ENCODE measurements at places on chromosomes 12 and 14. TPM values are rescaled to one million over a fixed set of nuclear protein-coding genes. Genes with fewer than 3 reads are reported as not detected.

Gene RBP5
- polyA plus RNA-seq = 6.4 TPM

DNA sequence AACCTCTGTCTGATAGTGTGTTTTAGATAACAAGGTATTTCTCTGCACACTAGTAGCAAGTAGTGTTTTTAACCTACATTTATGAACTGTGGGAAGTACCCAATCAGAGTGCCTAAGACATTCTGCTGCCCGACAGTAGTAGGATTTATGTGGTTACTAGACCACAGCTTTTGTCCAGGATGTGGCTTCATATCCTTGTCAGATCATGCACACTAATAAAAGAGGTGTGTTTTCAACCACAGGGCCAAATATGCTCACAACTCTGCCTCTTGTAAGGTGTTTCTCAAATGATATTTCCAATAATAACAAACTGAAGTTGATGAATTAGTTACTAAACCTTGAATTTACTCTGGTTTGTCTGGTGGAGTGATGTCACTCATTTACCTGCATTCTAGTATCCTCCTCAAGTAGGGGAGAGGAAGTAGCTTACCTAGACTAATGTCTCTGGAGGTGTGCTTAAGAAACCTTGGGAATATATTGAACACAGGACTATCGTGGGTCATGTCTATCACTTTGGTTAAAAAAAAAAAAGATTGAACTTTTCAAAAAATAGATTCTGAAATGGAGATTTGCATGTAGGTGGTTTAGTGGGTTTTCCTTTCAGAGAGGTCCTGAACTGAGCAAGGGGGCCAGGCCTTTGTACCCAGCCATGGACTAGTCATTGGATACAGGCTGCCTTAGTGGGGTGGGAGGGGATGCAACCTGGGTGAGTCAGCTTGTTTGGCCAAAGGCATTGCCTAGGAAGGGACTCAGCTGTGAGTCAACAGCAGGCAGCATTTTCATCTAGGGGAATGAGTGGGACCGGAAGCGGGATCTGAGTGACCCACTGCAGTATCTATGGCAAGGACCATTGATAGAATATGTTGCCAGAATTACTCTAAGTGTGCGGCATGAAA lies 14.1 kb downstream of the FBXW8 start:
- DNase-seq = no peak
- no peak overlapping the region for H3K4me3 ChIP-seq
- no peak overlapping the region for H3K27ac ChIP-seq
- peaks cover 3% of the 10 kb centered on the region for H3K4me1 ChIP-seq
- no peaks in the 10 kb centered on the region for H3K27me3 ChIP-seq
- H3K36me3 ChIP-seq = no peaks in the 10 kb centered on the region

Gene ATP5MC2
- polyA plus RNA-seq = 485 TPM

Gene KLRB1
- polyA plus RNA-seq = 0.58 TPM

Gene IFNG-AS1
- polyA plus RNA-seq = not detected

Gene C1QL4
- polyA plus RNA-seq = not detected

- H3K36me3 ChIP-seq = no peaks in the 10 kb centered on the region
- H3K4me1 ChIP-seq = no peaks in the 10 kb centered on the region
- no peak overlapping the region for H3K4me3 ChIP-seq
- H3K27ac ChIP-seq = no peak overlapping the region
Measured at GRCh38 chr14:30020687-30021086, 93.0 kb upstream of the PRKD1 start.

- H3K4me3 ChIP-seq = no peak overlapping the region
- no peaks in the 10 kb centered on the region for H3K4me1 ChIP-seq
- no peak overlapping the region for H3K27ac ChIP-seq
- H3K36me3 ChIP-seq = no peaks in the 10 kb centered on the region
- no peak for DNase-seq
Measured at GRCh38 chr12:83985084-83985483, 927.5 kb downstream of the SLC6A15 start.

Gene RNASE7
- polyA plus RNA-seq = not detected

DNA sequence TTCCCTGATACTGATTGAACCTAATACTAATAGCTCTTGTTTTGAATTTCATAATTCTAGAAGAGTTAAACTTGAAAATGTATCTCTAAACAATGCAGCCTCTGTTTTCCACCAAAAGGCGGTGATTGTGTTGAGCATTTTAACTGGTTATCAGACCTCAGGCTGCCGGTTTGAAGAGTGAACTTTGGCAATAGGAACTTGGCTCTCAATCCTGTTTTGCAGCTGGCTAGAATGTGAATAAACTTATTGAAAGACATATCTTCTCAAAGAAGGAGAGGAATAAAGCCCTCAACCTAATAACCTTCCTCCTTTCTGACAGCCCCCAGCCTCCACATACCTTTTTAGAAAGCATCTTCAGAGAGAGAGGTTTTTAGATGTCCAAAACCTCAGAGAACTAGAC lies 105.4 kb downstream of the SRGAP1 start:
- peaks cover 3% of the 10 kb centered on the region for H3K4me1 ChIP-seq
- H3K27ac ChIP-seq = no peak overlapping the region
- no peaks in the 10 kb centered on the region for H3K36me3 ChIP-seq
- DNase-seq = no peak

- no peak overlapping the region for H3K27ac ChIP-seq
- H3K4me3 ChIP-seq = no peak overlapping the region
- no peaks in the 10 kb centered on the region for H3K36me3 ChIP-seq
- H3K4me1 ChIP-seq = peaks cover 13% of the 10 kb centered on the region
- DNase-seq = no peak
Measured at GRCh38 chr12:19576506-19577280, 137.4 kb downstream of the AEBP2 start.

Gene BCL11B
- polyA plus RNA-seq = 0.33 TPM

DNA sequence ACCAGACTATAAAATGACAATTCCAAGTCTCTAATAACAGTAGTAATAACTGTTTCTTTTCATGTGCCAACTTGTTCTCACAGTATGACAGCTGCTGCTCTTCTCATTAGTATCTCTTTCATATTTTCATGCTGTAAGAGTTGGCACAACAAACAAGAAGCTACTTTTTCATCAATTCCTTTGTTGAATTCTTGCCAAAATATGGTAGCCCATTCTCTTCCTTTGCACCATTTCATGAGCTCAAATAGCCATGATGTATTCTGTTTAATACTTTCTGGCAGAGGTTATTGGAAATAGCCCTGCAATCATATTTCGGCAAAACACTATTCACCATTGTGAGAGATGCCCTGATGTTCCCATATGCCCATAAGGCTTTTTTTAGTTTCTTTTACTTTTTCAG lies 1100.7 kb downstream of the TRHDE start:
- no peak overlapping the region for H3K4me3 ChIP-seq
- H3K4me1 ChIP-seq = no peaks in the 10 kb centered on the region
- H3K27me3 ChIP-seq = no peaks in the 10 kb centered on the region
- no peak for DNase-seq

Gene ACSM4
- polyA plus RNA-seq = not detected

Gene EGLN3
- polyA plus RNA-seq = 4.3 TPM

Gene GPRC5D
- 0.22 TPM for polyA plus RNA-seq

DNA sequence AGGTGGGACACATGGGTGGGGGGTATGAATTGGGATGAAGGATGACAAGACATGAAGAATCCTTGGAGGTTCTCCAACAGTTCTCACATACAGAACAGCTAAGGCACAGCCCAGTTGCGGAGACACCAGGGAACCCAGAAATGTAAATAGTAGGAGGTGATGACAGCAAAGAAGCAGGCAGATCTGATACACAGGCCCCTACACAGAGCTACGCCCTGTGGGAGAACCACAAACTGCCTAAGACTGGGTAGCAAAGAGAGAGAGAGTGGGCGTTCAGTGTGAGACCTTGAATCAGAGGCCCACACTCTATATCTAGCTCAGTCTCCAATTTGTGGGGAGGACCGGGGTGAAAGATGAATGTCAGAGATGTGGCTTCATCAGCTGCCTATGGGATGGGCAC lies 9.5 kb upstream of the NUMB start:
- H3K4me1 ChIP-seq = peaks cover 3% of the 10 kb centered on the region
- no peaks in the 10 kb centered on the region for H3K27me3 ChIP-seq
- no peak overlapping the region for H3K27ac ChIP-seq
- H3K4me3 ChIP-seq = no peak overlapping the region

- H3K4me1 ChIP-seq = peaks cover 8% of the 10 kb centered on the region
- H3K4me3 ChIP-seq = no peak overlapping the region
- H3K27ac ChIP-seq = no peak overlapping the region
- no peak for DNase-seq
- no peaks in the 10 kb centered on the region for H3K27me3 ChIP-seq
- no peaks in the 10 kb centered on the region for H3K36me3 ChIP-seq
Measured at GRCh38 chr14:90536511-90537191, 139.8 kb downstream of the CALM1 start.

DNA sequence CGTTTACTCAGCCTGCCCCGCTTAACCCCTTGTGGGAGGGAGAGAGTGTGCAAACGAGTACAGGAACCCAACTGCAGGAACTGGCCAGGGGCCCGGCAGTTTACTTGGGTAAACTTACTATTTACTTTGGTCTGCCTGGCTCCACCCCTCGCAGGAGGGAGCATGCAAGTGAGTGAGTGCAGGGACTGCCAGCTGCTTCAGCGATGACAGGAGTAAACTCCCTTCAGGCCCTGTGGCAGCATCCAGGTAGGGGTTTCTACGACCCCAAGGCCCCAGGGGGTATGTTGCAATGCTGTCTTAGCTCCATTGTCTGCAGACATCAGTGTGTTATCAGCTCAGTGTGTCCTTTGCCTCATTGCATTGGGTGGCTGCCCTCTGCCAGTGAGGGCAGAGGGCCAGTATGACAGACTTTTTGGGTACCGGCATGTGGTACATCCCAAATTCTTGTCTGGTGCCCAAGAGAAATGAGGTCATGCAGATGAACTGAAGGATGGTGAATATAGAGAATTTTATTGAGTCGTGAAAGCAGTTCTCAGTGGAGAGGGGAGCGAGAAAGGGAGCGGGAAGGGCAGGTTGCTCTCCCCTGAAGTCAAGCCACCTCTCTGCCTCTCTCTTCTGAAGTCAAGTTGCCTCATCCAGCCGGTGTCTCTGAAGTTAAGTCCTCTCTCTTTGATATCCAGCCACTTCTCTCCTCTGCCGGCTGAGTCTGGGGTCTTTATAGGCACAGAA lies 181.8 kb downstream of the FUT8 start:
- H3K4me3 ChIP-seq = no peak overlapping the region
- H3K36me3 ChIP-seq = no peaks in the 10 kb centered on the region
- no peaks in the 10 kb centered on the region for H3K4me1 ChIP-seq
- no peak for DNase-seq
- H3K27me3 ChIP-seq = no peaks in the 10 kb centered on the region

Gene ARPC3
- 253 TPM for polyA plus RNA-seq

Gene CLEC2D
- 2.4 TPM for polyA plus RNA-seq

GRCh38 chr12:26777236-26777635 lies 55.8 kb downstream of the ITPR2 start:
- no peak for DNase-seq
- H3K4me3 ChIP-seq = no peak overlapping the region
- no peaks in the 10 kb centered on the region for H3K27me3 ChIP-seq
- no peaks in the 10 kb centered on the region for H3K4me1 ChIP-seq

- no peak overlapping the region for H3K27ac ChIP-seq
- H3K36me3 ChIP-seq = no peaks in the 10 kb centered on the region
- no peaks in the 10 kb centered on the region for H3K4me1 ChIP-seq
Measured at GRCh38 chr12:107917912-107918800, 143.7 kb downstream of the ASCL4 start.

DNA sequence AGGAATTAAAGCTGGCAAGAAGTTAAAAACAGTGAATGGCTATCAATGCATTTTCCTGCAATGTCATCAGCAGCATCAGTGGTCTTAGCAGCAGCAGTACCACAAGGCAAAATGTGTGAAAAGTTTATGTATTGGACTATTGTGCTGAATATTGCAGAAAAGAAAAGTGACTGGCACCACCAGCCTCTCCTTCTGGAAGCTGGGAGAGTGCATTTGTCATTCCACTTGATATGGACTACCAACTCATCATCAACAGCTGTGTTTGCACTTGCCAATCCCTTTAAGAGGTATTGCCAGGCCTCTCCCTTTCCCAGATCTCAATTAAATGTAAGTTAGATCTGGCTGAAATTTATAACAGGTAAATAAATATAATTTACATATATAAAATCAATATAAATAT lies 151.0 kb upstream of the GZMB start:
- H3K4me3 ChIP-seq = no peak overlapping the region
- H3K4me1 ChIP-seq = no peaks in the 10 kb centered on the region
- no peak for DNase-seq
- no peaks in the 10 kb centered on the region for H3K27me3 ChIP-seq

DNA sequence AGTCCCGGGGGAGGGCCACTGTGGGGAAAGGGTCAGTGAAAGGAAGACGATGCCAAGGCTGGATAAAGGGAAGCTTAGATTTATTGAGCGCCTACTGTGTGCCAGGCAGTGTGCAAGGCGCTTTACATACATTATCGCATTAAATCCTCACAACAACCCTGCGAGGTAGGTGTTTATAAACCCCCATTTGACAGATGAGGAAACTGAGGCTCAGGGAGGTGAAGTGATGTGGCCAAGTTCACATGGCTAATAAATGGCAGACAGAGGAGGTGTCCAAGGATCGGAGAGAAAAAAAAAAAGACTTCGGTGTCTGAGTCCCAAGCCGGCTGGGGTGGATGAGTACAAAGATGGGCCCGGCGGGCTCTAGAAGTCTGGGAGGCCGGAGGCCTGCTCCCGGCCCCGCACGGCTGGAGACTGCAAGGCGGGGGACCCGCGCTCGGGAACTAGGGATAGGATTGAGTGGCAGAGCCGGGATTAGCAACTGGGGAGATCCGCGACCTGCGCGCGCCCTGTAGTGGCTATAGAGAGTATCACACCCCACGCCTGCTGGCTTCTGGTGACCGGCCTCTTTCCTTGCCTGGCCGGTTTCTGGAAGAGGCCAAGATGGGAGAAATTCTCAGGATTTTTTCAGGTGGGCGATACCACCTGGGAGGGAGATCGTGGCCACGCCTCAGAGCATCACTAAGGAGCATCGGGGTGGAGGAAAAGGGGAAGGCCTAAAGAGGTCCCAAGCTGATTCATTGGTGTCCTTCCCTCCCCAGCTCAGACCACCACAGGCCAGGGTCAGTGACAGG lies 3.9 kb downstream of the DDN start:
- no peak overlapping the region for H3K4me3 ChIP-seq
- H3K4me1 ChIP-seq = peaks cover 6% of the 10 kb centered on the region

DNA sequence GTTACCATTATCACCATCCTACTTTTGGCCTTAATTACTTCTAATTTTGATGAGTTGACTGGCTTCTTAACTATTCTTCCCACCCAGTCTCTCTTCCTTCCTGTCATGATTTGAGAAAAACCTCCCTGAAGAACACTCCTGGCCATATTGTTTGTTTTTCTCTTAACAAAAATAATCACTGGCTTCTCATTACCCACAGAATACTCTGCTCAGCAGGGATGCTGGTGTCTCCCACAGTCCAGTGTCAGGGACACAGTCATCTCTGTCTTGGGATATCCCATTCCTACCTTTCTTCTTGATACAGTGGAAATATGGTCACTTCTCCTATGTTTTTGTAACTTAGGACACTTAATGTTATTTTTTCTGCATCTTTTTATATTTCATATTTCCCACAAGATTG lies 103.7 kb downstream of the SRGAP1 start:
- H3K27ac ChIP-seq = no peak overlapping the region
- peaks cover 3% of the 10 kb centered on the region for H3K4me1 ChIP-seq
- H3K4me3 ChIP-seq = no peak overlapping the region
- no peak for DNase-seq

GRCh38 chr12:47244835-47245234 lies 165.1 kb upstream of the AMIGO2 start:
- no peak for DNase-seq
- no peak overlapping the region for H3K4me3 ChIP-seq
- H3K4me1 ChIP-seq = no peaks in the 10 kb centered on the region
- H3K36me3 ChIP-seq = no peaks in the 10 kb centered on the region

Data from ovary (tissue), 10 donors.